Stimulated activated CD8-positive, alpha-beta memory T cell treated with anti-CD3 and anti-CD28 coated beads, Interleukin-2, amount 100 ng/mL, for 1 hour (primary cell): ENCODE measurements at places on chromosomes 7 and 10.

DNA sequence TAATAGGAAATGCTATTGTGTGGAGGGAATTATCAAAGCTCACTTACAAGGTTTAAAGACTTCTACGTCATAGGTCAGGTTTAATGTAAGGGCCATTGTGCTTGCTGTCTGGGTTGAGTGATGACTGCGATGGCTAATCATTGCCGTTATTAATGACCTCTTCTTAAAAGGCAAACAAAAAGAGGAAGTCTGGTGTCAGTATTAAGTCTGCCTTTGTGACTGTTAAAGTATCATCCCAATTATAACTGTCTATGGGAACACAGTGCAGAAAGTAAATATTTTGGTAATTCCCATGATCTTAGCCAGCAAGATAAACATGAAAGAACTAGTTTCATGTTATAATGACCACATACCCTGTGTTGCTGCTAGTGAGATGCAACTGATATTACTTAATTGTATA is 382.4 kb downstream of the BBS9 start:
- no peak for DNase-seq

- DNase-seq = no peak
These were observed 97.5 kb downstream of the SKIDA1 start for GRCh38 chr10:21427804-21428481.

- DNase-seq = no peak
These were observed 164.6 kb upstream of the SH2B2 start for GRCh38 chr7:102122026-102122425.

GRCh38 chr7:47896809-47897423 is 51.4 kb downstream of the PKD1L1 start:
- DNase-seq = no peak

DNA sequence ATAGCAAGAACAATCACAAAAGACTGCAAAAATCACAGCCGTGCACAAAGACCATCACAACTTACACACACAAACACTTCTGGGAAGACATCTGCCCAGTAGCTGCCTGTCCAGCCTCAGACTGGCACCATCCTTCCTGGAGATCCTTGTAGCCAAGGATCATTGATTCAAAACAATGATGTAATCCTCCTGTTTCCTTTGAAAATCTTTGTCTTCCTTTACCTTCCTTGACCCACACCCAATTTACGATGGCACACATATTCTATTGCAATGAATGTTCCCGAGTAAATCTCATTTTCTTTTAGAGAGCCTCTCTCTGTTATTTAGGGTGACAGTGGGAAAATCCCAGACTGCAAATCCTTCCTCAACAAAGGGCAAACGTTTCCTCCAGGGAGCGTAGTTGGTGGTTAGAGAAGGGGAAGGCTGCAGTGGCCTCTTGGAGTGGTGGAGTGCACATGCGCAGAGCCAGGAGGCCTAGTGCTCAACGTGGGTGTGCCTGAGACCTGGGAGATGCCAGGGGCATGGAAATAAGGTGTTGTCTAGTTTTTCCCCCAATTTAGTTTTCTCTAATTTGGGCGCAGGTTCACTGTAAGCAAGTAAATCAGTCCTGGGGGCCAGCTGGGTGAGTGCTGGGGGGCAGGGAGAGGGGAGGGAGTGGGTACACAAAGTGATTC is 3.1 kb upstream of the INPP5A start:
- no peak for DNase-seq

- no peak for DNase-seq
These were observed 119.5 kb downstream of the APBB1IP start for GRCh38 chr10:26557641-26558014.

- DNase-seq = no peak
These were observed 3.5 kb upstream of the EBF3 start for GRCh38 chr10:129967579-129968019.

GRCh38 chr7:85167636-85168035 is 19.2 kb downstream of the SEMA3D start:
- DNase-seq = no peak

DNA sequence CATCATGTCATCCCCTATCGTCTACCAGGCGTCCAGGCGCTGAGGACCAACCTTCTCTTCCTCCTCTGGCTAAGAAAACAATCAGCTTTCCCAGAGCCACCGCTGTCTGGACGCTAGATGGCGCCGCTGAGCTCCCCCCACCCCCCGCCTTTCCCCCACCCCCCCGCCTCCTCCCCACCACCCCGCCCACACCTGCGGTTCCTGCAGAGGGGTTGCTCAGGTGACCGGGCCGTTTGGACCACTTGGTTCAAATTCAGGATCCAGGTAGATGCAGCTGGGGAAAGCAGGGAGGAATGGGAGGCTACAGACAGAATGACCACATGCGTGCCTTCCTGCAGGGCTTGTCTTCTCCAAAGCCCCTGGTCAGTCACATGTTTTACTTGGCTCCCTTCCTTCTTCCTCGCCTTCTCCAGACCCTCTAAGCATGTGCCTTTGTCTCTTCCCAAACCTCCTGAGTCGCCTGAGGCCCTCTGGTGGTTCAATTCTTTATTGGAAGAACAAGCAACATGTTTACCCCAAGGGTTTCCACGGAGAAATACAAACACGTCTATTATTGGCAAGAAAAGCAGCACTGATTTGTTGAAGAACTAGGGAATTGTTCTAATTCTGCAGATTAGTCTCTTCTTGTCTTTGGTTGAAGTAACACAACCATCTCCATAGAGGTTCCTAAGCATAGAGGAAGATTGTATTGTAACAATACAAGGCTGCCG is 24.7 kb downstream of the AOC1 start:
- DNase-seq = peak; percentile 12

GRCh38 chr7:134044682-134045081 is 82.5 kb upstream of the LRGUK start:
- no peak for DNase-seq

DNA sequence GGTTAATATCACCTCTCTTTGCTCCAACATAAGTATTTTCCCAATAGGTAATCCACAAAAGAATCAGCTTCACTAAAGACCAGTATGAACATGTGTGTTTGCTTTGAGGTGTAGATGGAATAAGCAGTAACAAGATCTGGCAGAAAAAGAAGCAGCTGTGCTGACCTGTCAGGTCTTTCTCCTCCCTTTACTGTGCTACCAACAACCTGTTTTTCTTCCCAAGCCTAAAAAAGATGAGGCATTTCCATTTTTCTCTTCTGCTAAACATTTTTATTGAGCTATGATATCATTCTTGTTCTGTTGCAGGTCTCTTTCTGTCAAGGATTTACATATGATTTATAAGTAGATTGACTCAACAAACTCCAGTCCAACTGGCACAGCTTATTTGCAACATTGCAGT is 315.2 kb upstream of the GLI3 start:
- DNase-seq = no peak

DNA sequence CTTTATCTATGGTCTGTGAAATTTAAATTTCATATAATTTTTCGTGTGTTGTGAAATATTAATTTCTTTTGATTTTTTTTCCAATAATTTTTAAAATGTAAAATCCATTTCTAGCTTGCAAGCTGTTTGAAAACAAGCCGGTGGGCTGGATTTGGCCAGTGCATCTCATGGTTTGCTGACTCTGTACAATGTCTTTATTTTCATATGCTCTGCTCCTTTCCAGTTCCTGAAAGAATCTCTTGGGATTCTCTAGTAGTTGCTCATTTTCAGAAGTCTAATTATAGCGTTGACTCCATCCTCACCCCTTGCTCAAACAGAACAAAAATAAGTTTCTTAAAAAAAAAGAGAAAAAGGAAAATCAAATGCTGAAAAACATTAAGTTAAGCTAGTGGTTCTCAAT is 21.4 kb downstream of the UBN2 start:
- DNase-seq = no peak

GRCh38 chr10:18332048-18332447 is 191.8 kb downstream of the CACNB2 start:
- no peak for DNase-seq
